Calu3 (cell line): ENCODE measurements at places on chromosomes 4 and X. TPM values are rescaled to one million over a fixed set of nuclear protein-coding genes. Genes with fewer than 3 reads are reported as not detected.

DNA sequence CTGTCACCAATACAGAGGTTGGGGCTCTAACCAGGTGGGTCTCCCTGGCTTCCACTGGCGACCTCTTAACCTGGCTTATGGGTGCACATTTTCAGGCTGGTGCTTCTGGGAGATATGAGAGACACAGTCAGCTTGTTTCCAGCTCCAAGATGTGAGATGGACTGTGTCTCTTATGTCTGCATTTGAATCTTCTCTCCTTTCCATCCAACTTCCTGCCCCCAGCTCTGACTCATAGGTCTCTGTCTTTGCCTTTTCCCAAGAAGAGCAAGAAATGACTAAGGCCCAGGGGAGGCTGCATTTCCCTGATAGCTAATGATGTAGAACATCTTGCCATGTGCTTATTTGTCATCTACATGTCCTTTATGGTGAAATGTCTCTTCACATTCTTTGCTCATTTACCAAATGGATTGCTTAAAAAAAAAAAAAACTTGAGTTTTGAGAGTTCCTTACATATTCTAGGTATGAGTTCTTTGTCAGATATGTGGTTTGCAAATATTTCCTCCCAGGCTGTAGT lies 3.2 kb upstream of the UXT start:
- DNase-seq, result no peak

DNA sequence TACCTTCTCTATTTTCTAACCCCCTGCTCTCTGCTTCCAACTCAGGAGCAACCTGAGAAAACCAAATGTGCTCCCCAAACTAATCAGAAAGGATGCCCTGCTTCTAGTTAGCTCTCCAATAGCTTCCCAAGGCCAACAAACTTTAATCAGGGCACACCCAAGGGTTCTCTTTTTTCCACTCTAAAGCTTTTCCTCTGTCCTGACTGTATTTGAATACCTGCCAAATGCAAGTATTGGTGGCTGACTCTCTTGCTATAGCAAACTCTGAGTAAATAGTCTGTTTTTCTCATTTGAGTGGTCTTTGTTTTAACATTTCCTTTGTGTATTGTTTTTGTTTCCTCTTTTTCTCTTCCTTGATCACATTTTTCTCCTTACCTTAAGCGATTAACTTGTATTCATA lies 52.5 kb downstream of the GBA3 start:
- DNase-seq, result no peak

DNA sequence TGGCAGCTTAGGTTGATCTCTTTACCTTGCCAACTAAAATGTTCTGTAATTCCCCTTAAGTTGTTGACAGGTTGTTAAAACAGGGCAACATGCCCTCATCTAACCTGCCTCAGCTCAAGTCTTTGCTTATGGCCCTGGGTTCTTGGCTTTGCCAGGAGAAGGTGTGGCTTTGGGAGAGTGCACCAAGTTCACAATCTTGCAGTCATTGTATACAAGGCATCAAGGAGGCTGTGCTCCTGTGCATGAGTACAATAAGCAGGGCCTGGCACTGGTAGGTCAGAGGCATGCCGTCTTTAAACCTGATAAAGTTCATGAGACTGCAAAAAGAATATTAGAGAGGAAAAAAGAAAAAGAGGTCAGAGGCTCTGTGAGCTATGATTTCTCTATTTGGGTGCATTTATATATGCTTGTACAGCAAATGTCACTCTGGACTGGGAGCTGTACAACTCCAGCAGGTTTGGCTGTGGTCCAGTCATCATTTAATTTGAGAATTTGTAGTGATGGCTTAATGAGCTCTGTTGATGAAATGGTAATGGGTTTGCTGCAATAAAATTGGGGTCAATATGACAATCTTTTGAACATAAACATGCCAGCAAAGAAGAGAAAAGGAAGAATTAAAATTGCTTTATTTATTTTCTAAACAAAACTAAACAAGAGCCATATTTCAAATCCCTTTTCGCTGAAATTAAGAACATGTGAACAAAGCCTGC lies 30.3 kb downstream of the AREG start:
- DNase-seq, result no peak

- peak; percentile 15 for DNase-seq
These were observed 21.8 kb downstream of the TXLNG start for GRCh38 chrX:16807976-16808542.

- DNase-seq, result no peak
These were observed 137.5 kb downstream of the ZNF674 start for GRCh38 chrX:46407753-46408130.

DNA sequence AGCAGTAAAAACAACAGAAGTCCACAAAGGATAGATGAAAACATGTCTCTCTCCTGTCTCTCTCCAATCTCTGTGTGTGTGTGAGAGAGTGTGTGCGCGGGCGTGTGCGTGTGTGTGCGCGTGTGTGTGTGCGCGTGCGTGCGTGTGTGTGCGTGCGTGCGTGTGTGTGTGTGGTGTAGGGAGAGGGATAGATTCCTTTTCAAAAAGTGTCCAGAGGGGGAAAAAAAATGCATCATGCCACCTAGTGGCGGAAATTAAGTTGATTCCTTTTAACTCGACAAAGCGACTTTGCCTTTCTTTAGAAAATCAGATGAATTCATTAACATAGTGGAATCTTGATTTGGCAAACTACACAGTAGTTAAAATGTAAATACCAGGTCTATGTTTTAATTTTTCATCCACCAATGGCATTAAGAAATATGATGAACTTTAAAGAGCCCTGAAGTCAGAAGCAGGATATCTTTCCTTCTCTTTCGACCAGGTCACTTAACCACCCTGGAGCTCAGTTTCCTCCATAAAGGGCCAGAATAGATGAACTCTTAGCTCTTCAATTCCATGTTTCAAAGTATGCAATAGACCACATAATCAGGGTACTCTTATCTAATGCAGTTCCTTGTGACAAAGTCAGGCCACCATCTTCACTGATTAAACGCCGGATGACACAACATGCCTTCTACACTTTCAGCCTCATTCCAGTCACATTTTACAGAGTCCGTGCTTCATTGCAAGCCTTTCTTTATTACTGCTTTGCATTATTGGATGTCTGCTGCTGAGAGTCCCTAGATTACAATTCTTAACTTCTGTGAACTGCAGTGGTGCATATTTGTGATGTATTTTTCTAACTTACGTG lies 162.8 kb downstream of the FBXO8 start:
- peak; percentile 50 for DNase-seq

- DNase-seq, result no peak
These were observed 68.9 kb upstream of the MND1 start for GRCh38 chr4:153275380-153276276.

DNA sequence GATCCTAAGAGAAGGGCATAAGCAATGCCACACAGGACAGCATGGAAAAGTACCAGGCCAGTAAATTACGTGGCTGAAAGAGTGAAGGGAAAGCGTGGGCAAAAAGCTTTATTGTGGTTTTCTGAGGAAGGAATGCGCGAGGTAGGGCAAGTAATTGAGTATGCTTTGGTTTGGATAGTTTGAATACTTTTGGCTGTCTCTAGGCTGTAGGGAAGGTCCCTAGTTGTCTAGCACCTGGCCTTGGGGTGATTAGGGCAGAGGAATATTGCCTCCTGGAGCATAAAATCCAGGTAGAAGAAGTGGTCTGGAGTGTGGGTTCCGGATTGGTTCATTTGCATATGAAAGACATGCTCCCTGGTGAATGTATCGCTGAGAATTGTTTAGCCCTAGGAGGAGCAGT lies 46.4 kb upstream of the NALF2 start:
- DNase-seq, result no peak

GRCh38 chr4:6338175-6338950 lies 68.7 kb downstream of the WFS1 start:
- no peak for DNase-seq

GRCh38 chrX:110397904-110398303 lies 39.3 kb downstream of the RTL9 start:
- no peak for DNase-seq

GRCh38 chr4:2291705-2292645 lies 30.1 kb upstream of the MXD4 start:
- no peak for DNase-seq

The MAGED1 gene
- 107 and 109 TPM in 2 replicates for total RNA-seq

The PFKFB1 gene
- 0.31 TPM in 1 of 2 replicates, not detected in the other for total RNA-seq

The FAM133A gene
- total RNA-seq, result not detected in 2 replicates

The H2BW2 gene
- total RNA-seq, result not detected in 2 replicates

The GDPD2 gene
- total RNA-seq, result not detected in 2 replicates

The EREG gene
- total RNA-seq, result 413 and 422 TPM in 2 replicates
